ENCODE measurements at places on chromosomes 5 and 9.
A peak's percentile ranks its signal among the peaks of the same experiment; 100 is the strongest.

GRCh38 chr5:179870403-179870903 lies 11.8 kb upstream of the MRNIP start:
- DNase-seq: peak; percentile 24

GRCh38 chr9:124014211-124014955 lies 2.8 kb downstream of the LHX2 start:
- DNase-seq: no peak

GRCh38 chr5:86709157-86709881 lies 91.6 kb downstream of the COX7C start:
- no peak for DNase-seq

GRCh38 chr9:130756455-130757152 lies 63.0 kb downstream of the EXOSC2 start:
- no peak for DNase-seq

GRCh38 chr5:59542851-59543820 lies 350.4 kb downstream of the PDE4D start:
- DNase-seq: no peak

Measured in epithelial cell of esophagus (primary cell).